PC-3 (cell line): ENCODE measurements at places on chromosomes 16 and 17.

- no peak for DNase-seq
Observed at GRCh38 chr17:913207-913606, 66.4 kb downstream of the NXN start.

DNA sequence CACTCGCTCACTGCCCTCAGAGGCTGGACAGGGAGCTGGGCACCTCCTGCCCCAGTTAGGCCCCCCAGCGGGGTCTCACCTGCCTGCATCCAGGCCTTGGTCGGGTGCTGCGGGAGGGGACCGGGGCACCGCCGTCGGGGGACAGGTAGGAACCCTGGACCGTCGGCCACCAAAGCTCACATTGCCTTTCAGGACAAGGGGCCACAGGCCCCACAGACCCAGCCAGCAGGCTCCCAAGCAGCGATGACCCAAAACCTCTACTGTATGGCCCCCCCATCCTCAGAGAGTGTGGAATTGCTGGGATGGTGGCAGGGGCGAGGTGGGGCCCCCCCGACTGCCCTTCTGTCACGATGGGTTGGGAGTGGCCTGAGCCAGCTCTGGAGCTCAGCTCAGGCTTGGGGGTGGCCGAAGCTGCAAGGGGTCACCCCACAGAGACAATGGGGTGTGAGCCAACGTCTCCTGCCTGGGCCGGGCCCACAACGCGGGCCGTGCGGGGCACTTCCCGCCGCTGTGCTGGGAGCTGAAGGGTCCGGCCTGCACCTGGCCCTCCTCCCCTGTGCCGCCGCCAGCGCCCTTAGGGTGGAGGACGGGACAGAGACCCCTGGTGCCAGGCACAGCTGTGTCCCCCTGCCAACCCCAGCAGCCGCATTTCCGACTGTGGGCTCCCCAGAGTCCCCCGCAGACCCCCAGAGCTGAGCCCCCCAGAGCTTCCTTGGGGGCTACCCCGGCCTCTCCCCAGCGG, 498 bp downstream of the IGFALS start:
- DNase-seq, result no peak

DNA sequence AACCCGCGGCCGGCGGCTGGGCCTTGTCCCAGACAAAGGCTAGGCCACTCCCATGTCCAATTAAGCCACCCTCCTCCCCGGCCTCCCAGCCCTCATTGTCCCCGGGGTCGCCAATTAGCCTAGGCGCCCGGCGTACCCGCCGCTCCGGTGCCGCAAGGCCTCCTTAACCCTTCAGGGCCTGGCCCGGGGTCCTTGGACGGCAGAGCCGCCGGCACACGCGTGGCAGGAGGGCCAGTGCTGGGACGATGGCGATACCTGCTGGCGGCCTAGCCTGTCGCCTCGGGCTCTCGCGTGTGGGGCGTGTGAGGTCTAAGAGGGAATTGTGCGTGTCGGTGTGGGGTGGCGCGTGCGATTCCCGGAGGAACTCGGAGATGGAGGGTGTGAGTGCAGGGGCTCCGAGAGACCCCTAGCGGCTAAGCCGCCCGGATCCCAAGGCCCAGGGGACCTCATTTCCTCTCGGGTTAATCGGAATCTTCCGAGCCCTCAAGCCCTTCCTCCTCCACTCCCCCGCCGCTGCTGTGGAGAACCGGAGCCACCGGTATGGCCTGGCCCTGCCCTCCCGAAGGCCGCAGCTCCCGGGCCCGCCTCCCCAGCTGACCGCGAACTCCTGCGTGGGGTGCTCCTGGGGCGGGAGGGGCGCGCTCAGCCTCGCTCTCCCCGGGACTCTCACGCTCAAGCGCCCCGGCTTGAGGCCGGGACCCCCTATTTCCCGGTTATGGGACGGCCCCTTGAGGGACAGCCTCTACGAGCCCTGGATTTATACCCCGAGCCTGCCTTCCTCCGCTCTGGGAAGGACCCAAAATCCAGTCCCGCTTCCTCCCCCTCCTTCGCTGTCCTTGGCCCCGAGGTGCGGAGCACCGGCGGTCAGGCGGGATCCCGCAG, 11.9 kb downstream of the TBX2 start:
- DNase-seq, result peak; percentile 86

DNA sequence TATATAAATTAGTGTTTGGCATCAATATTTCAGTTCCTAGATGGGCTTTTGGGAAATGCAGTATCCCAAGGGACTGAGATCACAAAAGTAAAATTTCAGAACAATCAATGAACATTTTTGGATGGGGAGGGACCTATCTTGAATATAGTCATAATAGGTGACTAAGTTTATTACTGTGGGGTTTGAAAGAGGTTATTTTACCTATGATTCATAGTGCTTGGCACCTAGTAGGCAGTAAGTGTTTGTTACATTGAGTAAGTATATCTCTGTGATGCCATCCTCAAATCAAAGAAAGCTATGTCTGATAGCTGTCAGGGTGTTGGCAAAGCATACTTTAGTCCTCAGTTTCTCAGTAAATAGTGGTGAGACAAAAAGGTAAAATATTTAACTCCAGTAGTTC, 36.9 kb downstream of the ZNF207 start:
- peak; percentile 55 for DNase-seq

GRCh38 chr16:85923153-85924021, 24.4 kb downstream of the IRF8 start:
- no peak for DNase-seq

- DNase-seq, result no peak
Observed at GRCh38 chr17:8173871-8174322, 2.3 kb downstream of the TMEM107 start.

- DNase-seq, result no peak
Observed at GRCh38 chr16:57411362-57411976, 6.9 kb downstream of the CCL17 start.

DNA sequence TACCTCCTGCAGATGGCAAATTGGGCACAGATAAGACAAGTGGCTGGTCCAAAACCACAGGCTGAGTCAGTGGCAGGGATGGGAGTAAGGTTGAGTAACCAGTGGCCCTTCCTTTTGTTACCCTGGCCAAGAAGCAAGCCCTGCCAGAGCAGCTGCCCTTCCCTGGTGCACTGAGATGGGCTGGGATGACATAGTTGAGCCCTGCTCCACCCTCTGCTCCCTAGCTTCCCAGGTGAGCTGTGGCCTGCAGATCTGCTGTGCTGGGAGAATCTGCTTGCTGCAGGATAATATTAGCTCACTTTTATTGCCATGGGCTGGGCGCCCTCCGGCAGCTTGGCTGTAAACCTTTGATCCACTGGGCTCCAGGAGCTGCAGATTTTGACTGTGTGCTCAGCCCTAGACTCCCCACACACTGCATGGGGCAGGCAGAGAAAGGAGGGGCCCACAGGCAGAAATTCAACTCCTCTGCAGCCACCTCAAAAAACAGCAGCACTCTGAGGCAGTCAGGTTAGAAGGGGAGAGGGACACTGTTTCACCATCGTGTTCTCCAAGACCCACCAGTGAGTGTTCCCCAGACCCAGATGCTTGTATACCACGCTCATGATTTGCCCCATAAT, 101.8 kb downstream of the CBLN1 start:
- peak; percentile 49 for DNase-seq

DNA sequence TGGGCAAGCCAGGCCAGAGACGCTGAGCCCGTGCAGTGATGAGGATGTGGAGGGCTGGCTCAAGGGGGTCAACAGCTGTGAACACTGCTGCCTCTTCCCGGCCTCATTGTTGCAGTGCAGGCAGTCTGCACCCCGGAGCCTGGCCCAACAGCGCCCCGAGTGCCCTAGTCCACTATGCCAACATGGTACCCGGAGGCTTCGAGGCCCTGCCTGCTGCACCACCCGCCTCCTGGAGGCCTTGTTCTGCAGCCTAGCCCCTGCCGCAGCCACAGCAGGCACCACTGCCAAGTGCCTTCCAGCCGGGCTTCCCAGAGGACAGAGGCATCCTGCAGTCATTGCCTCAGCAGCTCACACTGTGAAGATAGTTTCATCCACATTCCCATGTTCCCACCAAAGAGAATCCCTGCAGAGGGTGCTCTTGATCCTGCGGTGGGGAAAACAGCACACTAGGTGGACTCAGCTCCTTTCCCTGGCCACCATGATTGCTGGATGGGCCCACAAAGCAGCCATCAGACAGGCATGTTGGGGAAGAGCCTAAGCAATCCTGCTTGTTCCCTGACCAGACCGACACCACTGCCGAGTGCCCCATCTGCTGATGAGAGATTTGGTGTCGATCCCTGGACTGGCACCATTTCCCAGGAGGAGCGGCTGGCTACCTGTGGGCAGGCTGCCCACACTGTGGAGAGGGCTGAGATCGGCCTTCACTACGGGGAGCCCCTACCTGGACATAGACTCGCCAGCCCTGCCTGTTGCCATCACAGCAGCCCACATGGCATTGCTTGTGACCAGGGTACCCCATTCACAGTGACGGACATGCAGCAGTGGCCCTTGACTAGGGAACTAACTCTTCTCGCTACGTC, 44.9 kb downstream of the USP22 start:
- DNase-seq, result no peak

DNA sequence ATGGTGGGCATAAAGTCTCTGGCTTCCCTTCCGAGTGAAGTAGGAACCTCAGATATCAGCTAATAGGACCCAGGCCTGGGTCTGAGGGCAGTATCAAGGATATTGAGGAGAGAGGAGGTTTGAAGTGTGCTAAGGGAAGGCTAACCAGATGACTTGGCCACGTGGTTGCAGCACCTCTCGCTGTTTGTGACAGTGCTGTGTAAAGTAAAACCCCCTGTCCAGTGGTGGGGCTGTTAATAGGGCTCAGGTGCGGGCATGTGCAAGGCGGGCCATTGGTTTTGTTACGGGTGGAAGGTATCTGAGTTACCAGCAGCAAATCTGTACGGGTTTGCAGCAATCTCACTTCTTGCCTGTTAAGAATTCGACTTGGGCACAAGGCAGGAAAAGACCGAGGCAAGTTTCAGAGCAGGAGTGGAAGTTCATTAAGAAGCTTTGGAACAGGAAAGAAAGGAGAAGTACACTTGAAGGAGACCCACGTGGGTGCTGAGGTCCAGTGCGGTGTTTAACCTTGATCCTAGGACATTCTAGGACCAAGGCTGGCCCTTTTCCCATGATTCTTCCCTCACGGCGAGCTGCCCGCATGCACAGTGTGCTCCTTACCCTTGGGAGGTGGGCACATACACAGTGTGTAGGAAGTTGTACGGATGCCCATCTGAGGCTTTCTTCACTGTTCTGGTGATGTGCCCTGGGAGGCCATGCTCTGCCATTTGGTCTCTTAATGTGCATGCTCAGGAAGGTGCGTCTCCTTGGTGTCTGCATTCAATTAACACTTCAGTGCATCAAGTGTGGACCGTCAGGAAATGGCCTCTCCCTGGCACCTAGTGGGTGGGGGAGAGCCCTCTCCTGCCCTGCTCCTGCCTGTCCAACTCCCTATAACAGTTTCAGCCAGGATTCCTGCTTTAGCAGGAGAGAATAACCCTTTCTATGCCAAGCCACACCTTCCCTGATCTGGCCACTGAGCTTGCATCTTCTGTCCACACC, 20.3 kb downstream of the SGF29 start:
- DNase-seq, result no peak

- DNase-seq, result no peak
Observed at GRCh38 chr17:51398687-51399086, 138.3 kb downstream of the UTP18 start.

DNA sequence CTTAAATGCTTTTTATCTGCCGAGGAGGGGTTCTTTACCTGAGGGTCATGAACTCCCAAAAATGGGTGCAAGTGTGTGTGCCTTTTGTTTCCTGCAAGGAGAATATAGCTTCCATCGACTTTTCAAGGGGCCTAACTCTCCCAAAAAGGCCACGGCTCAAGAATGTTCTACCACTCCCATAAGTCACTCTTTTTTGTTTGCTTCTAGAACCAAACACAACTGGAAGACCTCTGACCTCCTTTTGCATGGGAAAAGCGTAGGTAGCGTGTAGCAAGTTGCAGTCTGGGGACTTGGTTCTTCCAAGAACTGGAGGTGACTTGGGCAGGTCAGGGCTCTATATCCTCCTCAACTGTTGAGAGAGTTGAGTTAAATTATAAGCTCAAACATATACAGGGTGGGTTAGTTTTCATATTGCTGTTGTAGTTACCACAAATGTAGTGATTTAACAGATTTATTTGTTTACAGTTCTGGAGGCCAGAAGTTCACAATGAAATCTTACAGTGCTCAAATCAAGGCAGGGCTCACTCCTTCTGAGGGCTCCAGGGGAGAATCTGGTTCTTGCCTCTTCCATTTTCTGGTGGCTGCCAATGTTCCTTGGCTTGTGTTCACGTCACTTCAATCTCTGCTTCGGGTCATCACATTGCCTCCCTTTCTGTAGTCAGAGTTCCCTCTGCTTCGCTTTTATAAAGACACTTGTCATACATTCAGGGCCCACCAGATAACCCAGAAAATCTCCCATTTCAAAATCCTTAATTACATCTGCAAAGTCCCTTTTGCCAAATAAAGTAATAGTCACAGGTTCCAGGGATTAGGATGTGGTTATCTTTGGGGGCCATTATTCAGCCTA, 1.4 kb downstream of the TMEM97 start:
- no peak for DNase-seq

DNA sequence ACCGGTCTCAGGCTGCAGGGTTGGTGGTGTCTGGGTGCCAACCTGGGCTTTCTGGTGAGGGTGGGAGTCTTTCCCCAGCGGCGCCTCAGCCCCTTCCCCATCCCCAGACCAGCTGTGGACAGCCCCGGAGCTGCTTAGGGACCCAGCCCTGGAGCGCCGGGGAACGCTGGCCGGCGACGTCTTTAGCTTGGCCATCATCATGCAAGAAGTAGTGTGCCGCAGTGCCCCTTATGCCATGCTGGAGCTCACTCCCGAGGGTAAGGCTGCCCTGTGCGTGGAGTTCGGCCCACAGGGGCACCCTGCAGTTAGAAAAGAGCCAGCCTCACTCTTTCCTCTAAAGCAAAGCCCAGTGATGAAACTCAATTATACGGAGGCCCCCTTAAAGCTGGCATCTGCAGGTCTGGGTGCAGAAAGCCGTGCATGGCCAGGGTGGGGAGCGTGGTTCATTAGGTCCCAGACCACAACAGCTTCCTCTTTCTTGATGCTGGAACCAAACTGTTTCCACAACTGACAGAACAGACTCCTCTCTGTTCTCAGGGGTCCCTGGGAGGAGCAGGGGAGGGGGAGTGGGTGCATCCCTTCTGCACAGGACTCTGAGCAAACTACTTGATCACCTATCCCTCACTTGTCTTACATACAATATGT, 10.7 kb downstream of the GUCY2D start:
- DNase-seq, result no peak

DNA sequence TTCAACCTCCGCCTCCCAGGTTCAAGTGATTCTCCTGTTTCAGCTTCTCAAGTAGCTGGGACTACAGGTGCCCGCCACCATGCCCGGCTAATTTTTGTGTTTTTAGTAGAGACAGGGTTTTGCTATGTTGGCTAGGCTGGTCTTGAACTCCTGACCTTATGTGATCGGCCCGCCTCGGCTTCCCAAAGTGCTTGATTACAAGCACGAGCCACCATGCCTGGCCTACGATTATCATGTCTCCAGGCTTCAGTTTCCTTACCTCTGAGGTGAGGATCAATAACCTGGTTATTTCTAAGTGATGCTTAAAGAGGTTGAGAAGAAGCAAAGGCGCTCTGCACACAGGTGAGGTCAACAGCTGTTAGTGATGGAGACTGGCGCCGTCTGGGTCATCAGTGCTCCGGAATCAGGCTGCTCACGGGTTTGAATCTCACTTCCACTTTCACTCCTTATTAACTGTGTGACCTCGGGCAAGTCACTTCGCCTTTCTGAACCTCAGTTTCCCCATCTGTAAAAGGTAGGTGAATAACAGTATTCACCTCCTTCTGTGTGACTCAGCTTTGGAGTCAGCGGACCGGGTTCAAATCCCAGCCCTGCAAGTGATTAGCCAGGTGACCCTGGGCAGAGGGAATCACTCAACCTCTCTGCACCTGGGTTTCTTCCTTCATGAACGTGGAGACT, 745 bp upstream of the ABCC1 start:
- DNase-seq, result no peak
